ENCODE measurements at places on chromosomes 4 and X.

DNA sequence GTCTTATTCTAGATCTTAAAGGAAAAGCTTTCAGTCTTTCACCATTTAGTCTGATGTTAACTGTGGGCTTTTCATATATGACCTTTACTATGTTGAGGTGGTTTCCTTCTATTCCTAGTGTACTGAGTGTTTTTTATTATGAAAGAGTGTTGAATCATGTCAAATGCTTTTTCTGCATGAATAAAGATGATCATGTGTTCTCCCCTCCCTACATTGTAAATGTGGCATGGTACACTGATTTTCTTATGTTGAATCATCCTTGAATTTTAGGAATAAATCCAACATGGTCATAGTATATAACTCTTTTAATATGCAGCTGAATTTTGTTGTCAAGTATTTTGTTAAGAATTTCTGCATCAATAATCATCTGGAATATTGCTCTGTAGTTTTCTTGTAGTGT is 4.3 kb downstream of the CLGN start:
- no peak for DNase-seq

DNA sequence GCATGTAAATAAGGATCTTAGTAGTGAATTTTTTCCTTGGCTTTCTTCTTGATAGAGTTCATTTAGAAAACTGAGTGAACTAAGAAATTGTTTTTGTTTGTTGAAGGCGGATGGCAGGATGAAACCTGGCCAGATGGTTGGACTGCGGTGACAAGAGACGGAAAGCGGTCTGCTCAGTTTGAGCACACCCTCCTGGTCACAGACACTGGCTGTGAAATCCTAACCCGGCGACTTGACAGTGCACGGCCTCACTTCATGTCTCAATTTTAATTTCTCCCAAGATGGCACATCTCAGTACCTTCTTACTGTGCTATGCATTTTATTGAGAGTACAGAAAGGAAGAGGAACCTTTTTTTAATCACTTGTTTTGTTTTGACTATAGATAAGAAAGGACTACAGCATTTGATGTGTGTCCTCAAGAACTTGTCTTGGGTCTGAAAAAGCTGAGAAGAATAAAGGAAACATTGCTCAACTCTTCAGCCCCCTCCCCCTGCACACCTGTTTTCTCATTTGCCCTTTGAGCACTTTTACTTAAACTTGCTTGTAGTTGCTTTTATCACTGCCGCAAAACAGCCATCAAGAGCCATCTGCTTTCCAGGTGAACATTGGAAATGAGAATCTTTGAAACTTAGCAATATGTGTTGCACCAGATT is 27.4 kb downstream of the ADH5 start:
- DNase-seq: no peak

- no peak for DNase-seq
Observed at GRCh38 chr4:110484029-110484428, 8.1 kb downstream of the ENPEP start.

DNA sequence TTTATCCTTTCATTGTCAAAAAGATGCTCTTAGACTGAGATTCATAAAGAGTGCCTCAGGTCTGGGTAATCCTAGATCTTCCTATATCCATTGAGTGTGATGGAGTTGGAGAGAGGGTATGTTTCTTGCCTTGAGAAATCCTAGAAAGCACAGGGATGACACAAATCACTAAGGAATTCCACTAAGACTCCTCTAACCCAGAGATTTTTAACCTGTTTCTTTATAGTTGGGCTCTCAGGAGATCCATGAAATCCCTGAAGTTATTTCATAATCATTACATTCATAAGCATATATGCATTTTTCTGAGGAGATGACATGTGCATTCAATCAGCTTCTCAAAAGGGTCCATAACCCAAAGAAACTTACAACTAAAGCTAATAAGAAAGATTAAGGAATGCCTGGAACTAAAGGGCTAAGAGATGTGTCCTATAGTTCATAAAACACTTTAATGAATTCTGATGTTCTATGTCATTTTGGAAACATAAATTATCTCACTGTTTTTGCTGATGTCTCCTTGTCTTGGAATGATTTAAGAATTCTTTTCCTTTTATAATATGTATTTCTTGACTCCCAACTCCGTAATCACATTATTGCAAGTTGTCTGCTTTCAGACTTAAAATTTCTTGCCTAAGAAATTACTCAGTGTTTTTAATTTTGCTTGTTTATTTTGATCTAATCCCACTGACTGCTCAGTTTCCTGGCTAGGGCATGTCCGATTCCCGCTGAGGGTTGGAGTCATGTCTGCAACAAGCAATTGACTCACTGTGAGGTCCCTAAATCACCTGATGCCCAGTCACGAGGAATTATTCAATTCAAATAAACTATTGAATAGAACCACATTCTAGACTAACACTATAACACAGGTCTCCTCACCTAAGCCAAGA is 2.8 kb upstream of the AMTN start:
- no peak for DNase-seq

DNA sequence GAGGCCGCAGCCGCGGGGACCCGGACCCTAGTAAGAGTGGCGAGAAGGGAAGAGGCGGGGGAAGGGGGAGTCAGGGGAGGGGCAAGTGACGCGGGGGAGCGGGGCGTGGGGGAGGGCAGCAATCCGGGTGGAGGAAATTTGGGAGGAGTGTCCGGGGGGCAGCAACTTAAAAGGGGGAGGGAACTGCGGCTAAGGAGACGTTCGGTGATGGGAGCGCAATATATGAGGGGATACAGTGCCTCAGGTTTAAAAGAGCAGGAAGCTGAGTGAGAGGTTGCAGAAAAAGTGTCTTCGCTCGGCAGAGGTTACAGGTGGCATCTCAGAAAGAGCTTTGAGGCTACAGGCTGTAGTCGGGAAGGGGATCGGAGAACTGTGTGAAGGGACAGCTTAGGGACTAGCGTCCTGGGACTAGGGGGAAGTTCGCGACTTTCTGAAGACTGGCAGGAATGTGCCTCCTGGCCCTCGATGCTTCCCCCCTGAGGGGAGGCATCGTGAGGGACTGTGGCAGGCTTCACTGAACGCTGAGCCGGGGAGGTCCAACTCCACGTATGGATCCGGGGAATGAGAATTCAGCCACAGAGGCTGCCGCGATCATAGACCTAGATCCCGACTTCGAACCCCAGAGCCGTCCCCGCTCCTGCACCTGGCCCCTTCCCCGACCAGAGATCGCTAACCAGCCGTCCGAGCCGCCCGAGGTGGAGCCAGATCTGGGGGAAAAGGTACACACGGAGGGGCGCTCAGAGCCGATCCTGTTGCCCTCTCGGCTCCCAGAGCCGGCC is 519 bp downstream of the FOXO4 start:
- no peak for DNase-seq

GRCh38 chr4:176641237-176641636 is 151.5 kb downstream of the VEGFC start:
- no peak for DNase-seq

GRCh38 chrX:139506333-139506732 is 24.2 kb upstream of the F9 start:
- DNase-seq: no peak

DNA sequence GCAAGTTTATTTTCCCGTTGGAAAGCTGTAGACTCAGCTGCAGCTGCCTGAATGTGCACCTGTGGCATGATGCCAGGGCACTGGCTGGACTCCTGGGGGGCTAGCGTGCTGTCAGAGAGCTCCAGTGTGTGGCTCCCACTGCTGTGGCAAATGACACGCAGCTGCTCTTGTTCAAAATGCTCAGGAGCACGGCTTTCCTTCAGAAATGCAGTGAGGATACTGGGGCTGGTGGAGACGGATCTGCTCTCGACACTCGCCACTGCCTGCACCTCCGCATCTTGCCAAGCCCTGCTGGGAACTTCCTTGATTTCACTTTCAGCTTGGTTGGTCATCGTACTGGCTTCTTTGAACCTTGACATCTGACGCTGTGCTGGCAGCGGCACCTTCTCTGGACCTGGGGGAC is 58.7 kb downstream of the GPRIN3 start:
- DNase-seq: no peak

- no peak for DNase-seq
Observed at GRCh38 chr4:160595646-160596045, 1492.8 kb downstream of the RAPGEF2 start.

DNA sequence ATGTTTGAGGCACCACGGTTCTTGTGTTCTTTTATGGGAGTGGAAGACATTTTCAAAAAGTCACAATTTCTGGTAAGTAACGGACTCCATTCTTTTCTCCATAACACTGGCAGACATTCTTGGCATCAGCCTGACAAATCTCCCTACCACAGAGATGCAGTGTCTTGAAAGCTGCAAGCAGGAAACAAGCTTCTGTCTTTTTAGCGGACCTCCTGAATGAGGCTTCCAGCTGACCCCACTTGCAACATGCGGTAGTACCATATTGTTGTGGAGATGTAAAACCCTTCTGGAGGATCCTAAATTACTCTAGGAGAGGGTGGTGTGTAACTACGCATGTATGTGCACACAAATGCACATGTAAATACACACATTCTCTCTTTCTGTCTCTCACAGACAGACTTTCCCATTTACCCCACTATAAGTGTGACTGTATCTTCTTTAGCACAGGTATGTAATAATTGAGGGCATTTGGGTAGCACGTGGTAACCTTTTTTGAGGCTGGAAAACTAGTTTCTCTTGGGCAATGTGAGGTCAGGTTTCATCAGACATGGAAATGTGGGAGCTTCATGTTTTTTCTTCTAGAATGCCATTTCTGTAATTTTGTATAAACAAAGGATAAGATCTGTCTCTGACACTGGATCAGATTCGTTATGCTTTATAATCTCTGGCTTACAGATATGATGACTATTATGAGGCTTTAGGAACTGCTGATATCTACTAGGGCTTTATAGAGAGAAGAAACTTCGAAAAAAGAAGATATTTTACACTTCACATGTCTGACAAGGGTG is 130.1 kb downstream of the MGST2 start:
- DNase-seq: no peak

- DNase-seq: no peak
Observed at GRCh38 chr4:79198951-79199587, 126.8 kb downstream of the NAA11 start.

DNA sequence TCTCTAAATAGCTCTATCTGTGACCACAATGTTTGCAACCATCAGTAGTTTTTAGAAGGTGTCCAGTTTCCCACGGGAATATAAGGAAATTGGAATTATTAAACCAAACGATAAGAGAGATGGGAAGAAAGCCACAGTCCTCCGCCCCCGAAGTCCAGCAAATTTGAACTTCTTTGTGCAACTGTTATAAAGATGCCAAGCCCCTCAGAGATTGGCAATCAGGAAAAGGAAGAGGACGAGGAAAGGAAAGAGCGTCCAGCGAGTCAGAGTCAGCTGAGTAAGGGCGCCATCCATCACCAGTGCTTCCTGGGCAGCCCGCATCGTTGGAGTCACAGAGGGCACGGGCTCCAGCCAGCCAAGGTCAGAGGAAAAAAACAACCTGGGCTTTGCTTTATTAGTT is 35.7 kb downstream of the LDB2 start:
- no peak for DNase-seq

- no peak for DNase-seq
Observed at GRCh38 chr4:306551-306961, 1.3 kb upstream of the ZNF732 start.

DNA sequence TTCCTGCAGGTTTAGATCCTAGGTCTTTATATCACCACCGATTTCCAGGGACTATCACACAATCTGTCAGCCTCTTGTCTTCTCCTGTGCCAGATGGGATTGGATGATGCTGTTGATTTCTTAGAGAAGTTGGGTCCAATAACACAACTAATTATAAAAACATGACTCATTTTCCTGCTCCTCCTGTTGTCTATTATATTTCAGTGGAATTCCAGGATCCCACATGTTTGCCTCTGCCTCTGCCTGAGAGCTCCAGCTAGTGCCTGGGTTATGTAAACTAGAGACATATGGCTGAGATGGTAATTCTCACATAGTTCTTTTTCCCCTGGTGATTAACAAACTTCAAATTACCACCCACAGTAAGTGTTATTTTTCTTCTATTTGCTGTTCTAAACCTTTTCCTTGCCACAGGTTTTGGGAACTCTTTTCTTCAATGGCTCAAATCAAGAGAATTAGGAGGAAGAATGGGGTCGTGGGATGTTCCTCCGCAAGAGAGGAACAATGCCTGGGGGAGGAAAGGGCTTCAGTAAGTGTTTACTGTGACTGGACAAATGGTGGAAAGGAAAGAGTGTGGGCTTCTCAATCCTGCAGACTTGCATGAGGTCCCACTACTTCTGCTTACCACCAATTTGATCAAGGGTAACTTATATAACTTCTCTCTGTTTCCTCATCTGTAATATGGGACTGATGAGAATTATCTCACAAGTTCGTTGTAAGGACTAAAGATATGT is 3.4 kb upstream of the HOPX start:
- no peak for DNase-seq

DNA sequence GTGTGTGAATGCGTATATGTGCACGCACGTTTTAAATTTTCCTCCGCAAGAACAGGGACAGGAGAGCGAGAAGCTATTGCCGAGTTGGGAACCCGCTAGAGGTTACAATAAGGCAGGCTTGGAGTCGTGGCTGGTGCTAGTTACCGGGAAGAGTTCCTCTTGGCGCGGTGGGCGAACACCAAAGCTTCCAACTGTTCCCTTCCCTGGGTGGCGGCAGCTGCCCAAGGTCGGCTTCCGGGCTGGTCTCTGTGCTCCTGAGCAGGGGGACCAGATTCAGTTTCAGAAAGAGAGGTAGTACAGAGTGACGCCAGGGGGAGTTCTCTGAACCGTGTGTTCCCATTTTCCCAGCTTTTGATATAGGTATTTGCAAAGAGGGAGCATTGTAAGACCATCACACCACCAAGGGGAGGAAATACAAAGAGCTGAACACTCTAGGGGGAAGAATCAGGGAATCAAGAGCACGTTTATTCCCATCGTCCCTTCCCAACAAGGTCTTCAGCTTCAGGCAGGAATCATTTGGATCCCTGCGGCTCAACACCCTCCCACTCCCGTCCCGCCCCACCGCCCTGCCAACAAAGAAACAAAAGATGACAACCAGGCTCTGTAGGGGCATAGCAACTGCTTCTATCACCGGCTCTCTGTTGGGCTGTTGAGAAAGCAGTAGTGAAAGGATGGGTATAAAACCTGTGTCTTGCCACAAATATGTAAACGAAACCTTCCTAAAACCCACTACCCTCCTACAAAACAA is 113.6 kb upstream of the TEX13C start:
- no peak for DNase-seq

GRCh38 chr4:145299380-145300076 is 119.1 kb upstream of the OTUD4 start:
- DNase-seq: peak; percentile 83
